Liver (tissue), 10 donors: ENCODE measurements at places on chromosomes 5 and 9. TPM values are rescaled to one million over a fixed set of nuclear protein-coding genes. Genes with fewer than 3 reads are reported as not detected.

Gene GHR
- 15.7 TPM for polyA plus RNA-seq

Gene SLF1
- polyA plus RNA-seq = 2.8 TPM

- no peak for DNase-seq
Observed at GRCh38 chr9:34377404-34377746, 677 bp upstream of the MYORG start.

- no peak for DNase-seq
Observed at GRCh38 chr5:181170237-181170825, 22.9 kb downstream of the OR2V2 start.

DNA sequence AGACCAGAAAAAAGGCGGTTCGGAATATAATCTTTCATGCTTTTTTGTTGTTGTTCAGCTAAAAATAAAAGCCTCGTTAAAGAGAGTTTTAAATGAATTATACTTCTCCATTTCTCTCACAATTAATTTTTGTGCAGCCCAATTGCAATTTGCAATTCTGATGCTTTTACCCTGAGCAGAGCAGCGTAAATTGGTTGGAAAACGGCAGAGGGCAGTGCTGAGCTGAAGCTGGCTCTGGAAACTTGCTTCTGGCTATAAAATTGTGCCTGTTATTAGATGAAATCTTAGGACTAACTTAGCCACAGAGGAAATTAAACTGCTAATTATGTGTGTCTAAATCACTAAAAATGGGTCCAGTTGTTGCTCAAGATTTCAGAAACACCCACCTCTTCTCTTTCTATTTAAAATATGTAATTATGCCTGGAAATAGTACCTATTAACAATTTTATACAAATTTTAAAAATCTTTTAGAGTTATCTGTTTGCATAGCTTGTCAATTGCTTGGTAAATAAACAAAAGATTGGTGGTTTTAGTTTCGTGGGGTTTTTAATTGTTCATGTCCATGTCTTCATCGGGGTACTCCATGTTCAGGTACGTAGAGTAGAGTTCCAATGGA lies 441.8 kb upstream of the TLE4 start:
- peak; percentile 48 for DNase-seq

- DNase-seq = no peak
Observed at GRCh38 chr9:88983865-88984542, 7.3 kb upstream of the S1PR3 start.

DNA sequence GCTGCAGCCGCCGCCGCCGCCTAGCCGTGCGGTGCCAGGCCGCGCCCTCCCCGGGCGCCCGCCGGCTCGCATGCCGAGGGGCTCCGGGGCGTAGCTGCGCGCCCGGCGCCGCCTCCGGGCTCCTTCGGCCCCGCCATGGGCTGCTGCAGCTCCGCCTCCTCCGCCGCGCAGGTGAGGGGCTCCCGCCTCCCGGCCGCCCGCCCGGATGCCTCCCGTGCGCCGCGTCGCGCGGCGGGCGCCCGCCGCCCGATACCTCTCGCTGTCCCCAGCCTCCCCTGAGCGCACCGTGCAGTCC lies 230 bp downstream of the SLC44A1 start:
- DNase-seq = no peak
